ENCODE measurements at places on chromosomes 1 and 21.

GRCh38 chr1:24735509-24736375, 9.5 kb upstream of the CLIC4 start:
- no peak for DNase-seq

GRCh38 chr21:38819719-38820159, 14.0 kb downstream of the ETS2 start:
- no peak for DNase-seq

GRCh38 chr1:18849261-18849711, 10.2 kb downstream of the TAS1R2 start:
- no peak for DNase-seq

DNA sequence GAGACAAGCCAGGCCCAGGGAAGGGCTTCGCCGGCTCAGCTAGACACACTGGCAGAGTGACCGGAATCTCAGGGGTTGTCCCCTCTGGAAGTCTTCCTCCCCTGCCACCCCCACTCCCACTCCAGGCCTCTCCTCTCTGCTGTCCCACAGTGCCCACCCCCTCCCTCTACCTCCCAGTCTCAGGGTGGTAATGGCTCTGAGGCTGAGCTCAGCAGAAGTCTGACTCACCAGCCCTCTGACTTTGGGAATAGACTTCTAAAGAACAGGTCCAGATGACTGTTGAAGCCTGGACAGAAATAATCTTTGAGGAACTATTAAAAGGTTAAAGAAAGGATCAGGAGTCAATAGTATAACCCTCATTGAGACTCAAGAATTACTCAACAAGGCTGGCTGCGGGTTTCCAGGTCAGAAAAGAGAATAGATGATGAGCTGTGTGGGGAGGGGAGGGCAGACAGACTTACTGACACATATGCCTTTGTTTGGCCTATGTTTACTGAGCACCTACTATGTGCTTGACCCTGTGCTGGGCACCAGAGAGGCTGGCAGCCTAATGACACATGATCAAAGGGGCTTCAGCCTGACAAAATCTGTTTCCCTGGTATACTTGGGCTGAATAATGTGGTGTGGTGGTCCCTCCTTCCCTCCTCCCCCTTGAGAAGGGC, 8.2 kb downstream of the HCRTR1 start:
- no peak for DNase-seq

DNA sequence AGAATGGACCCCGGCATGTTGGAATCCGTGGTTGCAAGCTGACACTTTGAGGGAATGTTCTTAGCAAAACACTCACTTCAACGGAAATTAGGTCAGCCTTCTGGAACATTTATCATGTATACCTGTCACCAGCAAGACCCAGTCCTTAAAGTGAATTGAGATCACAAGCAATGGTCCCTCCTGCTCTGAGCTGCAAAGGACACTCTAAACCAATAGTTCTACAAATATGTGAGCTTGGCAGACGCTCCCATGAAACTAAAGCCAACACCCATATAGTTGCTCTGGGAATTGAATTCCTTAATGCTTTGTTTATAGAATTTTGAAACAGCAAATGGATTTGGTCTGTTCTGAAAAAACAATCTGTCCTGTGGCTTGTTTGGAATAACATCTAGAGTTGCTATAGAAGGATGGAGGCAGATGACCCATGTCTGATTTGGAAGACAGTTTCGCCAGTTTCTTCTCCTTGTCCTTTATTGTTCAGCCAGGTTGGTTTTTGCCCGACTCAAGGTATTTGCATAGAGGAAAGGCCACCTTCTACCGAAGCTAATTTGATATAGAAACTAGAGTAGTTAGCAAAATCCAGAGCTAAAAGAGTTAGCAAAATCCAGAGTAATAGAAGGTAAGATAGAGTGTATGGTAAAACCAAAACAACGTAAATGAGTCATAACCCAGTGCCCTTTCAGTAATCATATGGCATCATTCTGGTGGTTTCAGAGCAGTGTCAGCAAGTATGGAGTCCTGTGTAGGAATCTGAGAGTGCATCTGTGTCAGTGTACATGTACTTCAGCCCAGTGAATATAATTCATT, 236.2 kb downstream of the NFIA start:
- no peak for DNase-seq

- no peak for DNase-seq
These were observed 7.6 kb downstream of the CAPN9 start for GRCh38 chr1:230754796-230755195.

DNA sequence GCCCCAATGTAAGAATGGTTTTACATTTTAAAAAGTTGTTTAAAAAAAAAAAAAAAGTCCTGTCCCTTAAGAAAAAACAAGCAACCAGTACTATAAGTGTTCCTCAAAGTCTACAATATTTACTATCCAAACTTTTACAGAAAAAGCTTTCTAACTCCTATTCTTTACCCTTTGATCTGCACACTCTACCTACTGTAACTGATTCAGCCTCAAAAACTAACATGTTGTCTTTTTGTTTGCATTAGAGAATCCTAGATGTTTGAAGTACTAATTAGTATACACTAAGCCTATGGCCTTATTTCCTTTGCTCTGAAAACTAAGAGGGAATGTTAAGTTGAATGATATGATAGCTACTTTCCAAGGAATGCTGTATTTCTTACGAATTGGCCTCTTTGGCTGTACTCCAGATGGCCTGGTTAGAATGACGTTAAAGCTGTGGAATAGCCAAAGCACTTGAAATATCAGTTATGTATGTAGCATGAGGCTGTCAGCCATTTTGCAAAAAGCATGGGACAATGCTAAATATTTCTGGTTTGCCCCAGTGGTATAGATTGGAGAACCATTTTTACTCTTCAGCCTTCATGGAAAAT, 234.8 kb downstream of the GPR52 start:
- no peak for DNase-seq

DNA sequence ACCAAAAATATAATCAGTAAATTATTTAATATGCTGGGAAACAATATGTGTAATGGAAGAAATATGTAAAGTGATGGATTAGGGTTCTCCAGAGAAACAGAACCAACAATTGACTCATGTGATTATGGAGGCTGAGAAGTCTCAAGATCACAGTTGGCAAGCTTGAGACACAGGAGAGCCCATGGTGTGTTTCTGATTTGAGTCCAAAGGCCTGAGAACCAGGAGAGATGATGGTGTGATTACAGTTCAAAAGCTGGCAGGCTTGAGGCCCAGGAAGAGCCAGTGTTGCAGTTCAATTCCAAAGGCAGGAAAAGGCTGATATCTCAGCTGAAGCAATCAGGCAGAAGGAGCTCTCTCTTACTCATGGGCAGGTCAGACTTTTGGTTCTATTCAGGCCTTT, 138.8 kb upstream of the NBPF11 start:
- DNase-seq: no peak

DNA sequence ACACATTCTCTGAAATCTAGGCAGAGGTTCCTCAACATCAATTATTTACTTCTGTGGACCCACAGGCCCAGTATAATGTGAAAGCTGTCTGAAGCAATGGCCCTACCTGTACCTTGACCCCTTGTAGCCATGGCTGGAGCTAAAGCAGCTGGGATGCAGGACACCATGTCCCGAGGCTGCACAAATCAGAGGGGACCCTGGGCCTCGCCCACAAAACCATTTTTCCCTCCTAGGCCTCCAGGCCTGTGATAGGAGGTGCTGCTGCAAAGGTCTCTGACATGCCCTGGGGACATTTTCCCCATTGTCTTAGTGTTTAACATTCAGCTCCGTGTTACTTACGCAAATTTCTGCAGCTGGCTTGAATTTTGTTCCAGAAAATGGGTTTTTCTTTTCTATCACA, 110.5 kb downstream of the BRINP3 start:
- DNase-seq: no peak

GRCh38 chr1:107786203-107786845, 178.7 kb downstream of the VAV3 start:
- no peak for DNase-seq

DNA sequence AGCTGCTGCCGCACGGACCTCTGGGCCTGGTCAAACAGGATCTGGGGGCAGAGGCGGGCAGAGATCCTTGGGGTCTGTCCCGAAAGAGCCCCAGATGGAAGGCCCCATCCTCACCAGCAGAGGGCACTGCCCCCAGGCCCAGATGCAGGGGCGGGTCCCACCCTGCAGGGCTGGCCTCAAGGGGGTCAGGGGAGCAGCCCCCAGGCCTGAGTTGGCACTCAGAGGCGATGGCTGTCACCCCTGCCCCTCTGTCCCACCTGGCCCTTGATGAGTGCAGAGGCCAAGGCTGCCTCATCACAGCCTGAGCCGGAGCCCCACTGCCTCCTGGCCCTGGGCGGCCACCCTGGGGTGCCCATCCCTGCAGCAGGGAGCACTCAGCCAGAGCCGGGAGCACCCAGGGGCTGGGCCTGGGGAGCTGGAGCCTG, 5.7 kb downstream of the ACAP3 start:
- no peak for DNase-seq

DNA sequence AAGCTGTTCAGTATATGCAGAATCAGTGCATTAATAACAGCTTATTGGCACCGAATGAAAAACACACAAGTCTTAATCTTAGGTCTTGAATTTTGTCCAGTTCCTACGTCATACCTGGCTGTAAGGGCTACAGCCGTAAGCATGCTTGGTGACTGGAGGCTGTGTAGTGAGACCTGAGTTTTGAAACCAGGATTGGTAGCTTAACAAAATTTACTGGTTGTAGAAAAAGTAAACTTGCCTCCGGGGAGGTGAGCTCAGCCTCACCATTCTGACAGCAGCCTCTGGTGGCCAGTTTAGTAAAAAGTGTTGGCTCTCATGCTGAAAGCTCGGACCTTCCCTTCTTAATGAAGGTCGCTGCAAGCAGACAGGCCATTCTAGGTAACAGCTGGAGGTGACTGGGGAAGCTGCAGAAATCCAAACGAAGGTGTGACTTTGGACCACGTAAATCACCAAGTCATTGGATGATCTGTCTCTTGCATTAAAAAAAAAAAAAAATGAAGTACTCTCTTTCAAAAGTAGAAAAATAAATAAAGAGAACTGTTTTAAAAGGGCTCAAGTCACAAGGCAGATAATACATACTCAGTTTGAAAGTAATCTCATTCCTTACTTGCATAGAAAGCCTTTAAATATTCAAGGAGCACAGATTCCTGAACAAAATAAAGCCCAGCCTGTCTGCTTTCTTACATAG, 48.9 kb downstream of the HLCS start:
- DNase-seq: no peak

GRCh38 chr1:84896279-84896678, 3.3 kb upstream of the LPAR3 start:
- no peak for DNase-seq

DNA sequence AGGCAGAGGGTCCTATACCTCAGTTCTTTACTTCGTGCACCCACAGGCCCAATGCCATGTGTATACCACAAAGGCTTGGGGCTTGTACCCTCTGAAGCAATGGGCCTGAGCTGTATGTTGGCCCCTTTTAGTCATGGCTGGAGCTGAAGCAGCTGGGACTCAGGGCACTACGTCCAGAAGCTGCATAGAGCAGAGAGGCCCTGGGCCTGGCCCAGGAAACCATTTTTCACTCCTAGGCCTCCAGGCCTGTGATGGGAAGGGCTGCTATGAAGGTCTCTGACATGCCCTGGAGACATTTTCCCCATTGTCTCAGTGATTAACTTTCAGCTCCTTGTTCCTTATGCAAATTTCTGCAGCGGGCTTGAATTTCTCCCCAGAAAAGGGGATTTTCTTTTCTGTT, 48.1 kb upstream of the VTCN1 start:
- no peak for DNase-seq

DNA sequence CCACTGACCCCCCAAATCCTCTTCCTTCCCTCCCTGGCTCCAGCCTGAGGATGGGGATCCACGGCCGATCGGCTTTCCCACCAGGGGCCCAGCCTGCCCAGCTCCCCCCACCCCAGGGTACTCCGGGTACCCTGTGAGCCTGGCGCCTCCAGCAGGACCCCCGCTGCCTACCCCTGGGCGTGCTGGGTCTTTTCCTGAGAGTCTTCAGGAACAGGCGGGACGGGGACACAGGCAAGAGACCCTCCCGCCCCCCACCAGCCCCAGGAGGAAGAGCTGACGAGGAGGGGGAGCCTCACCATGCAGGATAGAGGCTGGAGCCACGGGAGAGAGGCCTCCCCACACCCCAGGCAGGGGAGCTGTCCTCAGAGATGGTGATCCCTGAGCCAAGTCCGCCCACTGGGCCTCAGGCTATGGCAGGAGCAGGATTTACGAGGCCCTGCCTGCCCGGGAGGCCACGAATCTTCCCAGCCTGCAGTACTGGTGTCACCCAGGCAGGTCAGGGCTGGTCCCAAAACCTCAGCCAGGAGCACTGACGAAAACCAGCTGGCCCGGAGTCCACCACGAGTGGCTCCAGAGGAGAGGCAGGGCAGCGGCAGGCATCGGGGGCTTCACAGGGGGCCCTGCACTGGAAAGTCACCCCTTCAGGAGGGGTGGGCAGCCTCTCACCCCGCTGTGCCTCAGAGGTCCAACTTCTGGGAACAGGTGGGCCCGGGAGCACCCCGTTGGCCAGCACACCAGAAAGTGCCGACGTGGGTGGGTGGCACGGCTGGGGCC, 58.0 kb downstream of the MEGF6 start:
- DNase-seq: no peak

GRCh38 chr1:67726224-67726623, 41.2 kb downstream of the GADD45A start:
- no peak for DNase-seq

DNA sequence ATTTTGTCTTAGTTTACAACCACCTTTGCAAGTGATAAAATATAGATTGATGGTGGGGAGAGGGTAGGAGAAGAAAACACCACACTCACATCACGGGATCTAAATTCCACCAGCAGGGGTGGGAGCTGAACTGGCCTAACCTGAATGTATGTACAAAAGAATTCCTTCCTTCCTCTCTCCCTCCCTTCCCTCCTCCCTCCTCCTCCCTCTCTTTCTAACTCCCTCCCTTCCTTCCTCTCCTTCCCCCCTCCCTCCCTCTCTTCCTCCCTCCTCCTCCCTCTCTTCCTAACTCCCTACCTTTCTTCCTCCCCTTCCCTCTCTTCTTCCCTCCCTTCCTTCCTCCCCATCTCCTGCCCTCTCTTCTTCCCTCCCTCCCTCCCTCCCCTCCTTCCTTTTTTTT, 40.2 kb downstream of the HIVEP3 start:
- DNase-seq: no peak

GRCh38 chr1:180358649-180359048, 128.6 kb downstream of the LHX4 start:
- DNase-seq: no peak

DNA sequence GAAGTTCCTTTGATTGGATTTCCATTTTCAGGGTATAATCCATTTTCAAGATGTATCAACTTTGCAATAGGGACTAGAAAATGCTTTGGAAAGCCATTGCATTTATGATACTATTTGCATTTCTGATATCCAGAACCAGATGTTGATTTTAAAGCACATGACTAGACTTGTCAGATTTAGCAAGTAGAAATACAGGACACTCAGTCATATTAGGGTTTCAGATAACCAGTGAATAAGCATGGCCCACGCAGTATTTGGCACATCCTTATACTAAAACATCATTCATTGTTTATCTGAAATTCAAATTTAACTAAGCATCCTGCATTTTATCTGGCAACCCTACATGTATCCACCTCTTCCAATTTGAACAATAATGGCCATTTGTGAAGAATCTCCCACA, 113.3 kb upstream of the DPT start:
- DNase-seq: no peak

- no peak for DNase-seq
These were observed 21.6 kb upstream of the GPR137B start for GRCh38 chr1:236120721-236121153.
